ENCODE measurements at places on chromosomes 3 and 15. TPM values are rescaled to one million over a fixed set of nuclear protein-coding genes. Genes with fewer than 3 reads are reported as not detected.
A peak's percentile ranks its signal among the peaks of the same experiment; 100 is the strongest.

The CIDEC gene
- total RNA-seq = not detected

The TBC1D21 gene
- total RNA-seq = not detected

DNA sequence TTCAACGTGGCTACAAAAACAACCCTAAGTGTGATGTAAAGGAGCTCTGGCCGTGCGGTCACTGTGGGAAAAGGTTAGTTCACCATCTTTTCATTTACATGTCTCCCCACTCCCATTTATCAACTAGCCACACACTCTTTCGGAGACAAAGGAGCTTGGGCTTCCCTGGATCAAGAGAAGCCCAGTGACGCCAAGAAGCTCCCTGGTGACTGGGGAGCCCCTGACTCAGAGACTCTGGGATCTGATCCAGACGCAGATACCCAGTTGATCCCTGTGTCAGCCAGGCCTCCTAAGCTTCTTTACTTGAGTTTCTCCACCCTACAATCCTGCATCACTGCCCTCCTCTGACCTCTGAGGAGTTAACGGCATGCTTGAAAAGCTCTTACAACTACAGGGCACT is 43.9 kb downstream of the HEG1 start:
- no peak for DNase-seq

The ACTRT3 gene
- total RNA-seq = 3.5 TPM

DNA sequence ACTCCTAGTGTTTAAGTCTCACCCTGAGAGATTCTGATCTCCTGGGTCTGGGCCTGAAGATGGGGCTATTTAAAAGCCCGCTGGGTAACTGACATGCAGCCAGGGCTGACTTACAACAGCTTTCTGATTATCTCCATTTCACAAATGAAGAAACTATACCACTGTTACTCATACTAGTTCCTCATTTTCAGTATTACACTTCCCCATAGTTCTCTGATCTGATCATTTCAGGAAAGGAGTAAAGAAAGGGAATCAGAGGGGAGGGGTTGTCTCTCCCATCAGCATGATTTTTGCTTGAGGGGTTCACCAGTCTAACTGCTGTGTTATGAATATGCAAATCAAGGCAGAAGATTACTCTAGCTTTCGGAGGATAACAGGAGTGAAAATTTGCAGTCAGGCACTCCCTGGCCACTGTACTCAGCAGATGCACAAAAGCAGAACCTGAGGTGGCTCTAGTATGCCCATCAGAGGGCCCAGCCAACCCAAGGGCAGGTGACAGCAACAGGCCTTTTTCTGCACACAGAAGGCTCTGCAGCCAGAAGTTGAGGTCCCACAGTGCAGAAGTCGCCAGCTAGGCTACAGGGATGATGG is 59.4 kb downstream of the DAPK2 start:
- peak; percentile 38 for DNase-seq

The BCHE gene
- 3.7 TPM for total RNA-seq

GRCh38 chr3:186380622-186381380 is 18.8 kb upstream of the DGKG start:
- no peak for DNase-seq

DNA sequence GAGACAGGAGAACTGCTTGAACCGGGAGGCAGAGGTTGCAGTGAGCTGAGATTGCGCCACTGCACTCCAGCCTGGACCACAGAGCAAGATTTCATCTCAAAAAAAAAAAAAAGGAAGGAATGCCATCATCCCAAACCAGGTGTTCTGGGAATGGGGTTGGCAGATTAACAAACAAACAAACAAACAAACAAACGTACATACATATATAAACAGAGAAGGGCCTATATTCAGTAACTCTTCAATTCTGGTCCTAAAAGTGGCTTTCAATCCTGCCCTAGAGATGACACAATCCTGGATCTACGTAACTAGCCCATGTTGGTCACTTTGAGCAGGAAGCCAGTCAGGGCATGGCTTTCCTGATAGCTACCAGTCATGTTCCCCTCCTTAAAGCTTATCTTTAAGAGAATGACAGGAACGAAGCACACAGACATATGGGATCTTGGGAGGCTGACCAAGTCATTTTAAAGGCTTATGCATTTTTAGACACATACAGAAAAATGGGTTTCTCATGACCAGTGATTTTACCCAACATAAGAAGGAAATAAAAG is 29.9 kb upstream of the RAB11A start:
- no peak for DNase-seq

DNA sequence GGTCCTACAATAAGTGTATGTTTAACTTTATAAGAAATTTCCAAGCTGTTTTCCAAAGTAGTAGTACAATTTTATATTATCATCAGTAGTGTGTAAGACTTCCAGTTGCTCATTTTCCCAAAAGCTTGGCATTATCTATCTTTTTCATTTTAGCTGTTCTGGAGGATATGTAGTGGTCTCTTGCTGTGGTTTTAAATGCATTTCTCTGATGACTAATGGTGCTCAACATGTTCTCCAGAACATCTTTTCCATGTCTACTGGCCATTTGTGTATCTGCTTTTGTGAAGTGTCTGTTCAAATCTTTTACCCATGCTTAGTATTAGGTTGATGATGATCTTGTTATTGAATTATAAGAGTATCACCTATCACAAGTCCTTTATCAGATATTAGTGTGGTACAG is 13.3 kb downstream of the BCL2A1 start:
- DNase-seq = no peak

GRCh38 chr3:170697908-170698307 is 112.0 kb upstream of the SLC7A14 start:
- DNase-seq = no peak

The MCCC1 gene
- 12.9 TPM for total RNA-seq

DNA sequence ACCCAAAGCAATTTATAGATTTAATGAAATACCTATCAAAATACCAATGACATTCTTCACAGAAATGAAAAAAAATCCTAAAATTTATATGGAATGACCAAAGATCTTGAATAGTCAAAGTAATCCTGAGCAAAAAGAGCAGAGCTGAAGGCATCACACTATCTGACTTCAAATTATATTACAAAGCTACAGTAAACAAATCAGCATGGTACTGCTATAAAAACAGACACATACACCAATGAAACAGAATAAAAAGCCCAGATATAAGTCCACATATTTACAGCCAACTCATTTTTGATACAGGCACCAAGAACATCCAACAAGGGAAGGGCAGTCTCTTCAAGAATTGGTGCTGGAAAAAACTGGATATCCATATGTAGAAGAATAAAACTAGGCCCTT is 54.9 kb upstream of the TMEM158 start:
- DNase-seq = no peak

DNA sequence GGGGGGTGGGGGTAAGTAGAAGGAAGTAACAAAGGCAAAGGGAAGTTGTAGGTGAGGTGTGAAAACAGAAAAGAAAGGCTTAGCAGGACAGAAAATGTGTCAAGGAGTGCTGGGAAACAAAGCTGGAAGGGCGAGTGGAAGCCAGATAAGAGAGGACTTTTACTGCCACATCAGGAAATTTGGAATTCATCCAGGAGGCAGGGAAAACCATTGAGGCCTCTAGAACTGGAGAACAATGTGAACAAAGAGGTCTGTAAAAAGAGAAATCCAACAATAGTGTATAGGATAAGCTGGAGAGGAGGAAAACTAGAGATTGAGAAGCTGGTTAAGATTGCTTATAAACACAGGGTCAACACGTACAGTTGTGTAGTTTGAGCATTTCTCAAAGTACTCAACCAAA is 116.6 kb downstream of the NTRK3 start:
- no peak for DNase-seq

DNA sequence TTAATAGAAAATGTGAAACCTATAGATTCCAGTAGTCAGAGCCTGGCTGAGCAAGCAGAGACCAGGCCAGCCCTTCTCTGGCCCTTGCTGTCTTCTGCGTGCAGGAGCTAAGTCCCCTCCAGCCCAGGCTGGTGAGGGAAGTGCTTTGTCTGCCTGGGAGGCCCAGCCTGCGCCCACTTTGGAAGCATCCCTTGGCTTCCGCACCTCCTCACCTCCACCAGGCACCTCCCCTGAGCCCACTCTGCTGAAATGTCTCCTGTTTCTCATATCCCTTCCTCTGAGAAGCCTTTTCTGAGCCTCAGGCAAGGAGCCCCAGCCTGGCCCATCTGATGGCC is 45.3 kb downstream of the ALDH1L1 start:
- DNase-seq = no peak

The MESP2 gene
- 0.88 TPM for total RNA-seq

GRCh38 chr3:127604035-127604434 is 5.8 kb downstream of the MCM2 start:
- no peak for DNase-seq

GRCh38 chr3:73718326-73719110 is 93.8 kb upstream of the PDZRN3 start:
- DNase-seq = peak; percentile 16

The OR5K4 gene
- total RNA-seq = not detected

- no peak for DNase-seq
These were observed 1311.9 kb downstream of the ROBO1 start for GRCh38 chr3:78455712-78456433.

The SST gene
- total RNA-seq = not detected

The FOXL2 gene
- total RNA-seq = 0.42 TPM

All from foreskin keratinocyte (primary cell).